ENCODE measurements at places on chromosomes 2 and 18.

DNA sequence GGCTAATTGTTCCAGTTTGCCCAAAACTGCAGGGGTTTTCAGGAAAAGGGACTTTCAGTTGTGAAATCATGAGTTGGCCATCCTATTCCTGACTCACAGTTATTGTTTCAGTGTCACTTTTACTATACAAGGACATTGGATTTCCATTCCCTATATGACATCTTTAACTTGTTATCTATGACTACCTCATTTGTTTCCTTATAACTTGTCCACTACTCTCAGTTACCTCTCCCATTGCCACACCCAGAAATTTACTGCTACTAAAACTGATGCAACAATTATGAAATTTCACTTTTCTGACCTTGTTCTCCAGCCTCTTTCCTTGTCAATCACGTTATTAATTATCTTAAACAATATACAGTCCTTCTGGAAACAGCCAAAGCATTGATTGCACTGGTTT lies 116.5 kb upstream of the ZNF804A start:
- no peak for DNase-seq

GRCh38 chr2:37615804-37616676 lies 55.4 kb downstream of the CDC42EP3 start:
- no peak for DNase-seq

GRCh38 chr2:29014811-29015421 lies 33.8 kb downstream of the TOGARAM2 start:
- DNase-seq = no peak

- DNase-seq = peak; percentile 97
Measured at GRCh38 chr18:3297025-3297984, 35.4 kb downstream of the MYL12B start.

GRCh38 chr2:33475224-33476130 lies 972 bp upstream of the RASGRP3 start:
- peak; percentile 73 for DNase-seq

DNA sequence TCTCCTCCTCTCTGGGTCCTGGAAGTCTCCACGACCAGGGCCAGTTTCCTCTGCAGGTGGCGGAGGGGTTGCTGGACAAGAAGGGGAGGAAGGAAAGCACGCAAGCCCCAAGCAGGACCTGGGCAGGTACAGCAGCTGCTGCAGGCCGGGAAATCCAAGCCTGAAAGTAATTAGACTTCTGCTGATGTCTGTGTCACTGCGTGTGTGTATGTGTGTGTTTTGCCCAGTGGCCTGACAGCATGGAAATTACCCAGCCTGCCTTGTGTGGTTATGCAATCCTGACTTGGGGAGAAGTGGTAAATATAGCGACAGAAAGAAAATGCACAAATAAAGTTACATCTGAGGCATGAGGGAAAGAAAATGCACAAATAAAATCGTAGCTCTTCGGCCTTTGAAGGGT lies 121.8 kb upstream of the ZBTB14 start:
- no peak for DNase-seq

DNA sequence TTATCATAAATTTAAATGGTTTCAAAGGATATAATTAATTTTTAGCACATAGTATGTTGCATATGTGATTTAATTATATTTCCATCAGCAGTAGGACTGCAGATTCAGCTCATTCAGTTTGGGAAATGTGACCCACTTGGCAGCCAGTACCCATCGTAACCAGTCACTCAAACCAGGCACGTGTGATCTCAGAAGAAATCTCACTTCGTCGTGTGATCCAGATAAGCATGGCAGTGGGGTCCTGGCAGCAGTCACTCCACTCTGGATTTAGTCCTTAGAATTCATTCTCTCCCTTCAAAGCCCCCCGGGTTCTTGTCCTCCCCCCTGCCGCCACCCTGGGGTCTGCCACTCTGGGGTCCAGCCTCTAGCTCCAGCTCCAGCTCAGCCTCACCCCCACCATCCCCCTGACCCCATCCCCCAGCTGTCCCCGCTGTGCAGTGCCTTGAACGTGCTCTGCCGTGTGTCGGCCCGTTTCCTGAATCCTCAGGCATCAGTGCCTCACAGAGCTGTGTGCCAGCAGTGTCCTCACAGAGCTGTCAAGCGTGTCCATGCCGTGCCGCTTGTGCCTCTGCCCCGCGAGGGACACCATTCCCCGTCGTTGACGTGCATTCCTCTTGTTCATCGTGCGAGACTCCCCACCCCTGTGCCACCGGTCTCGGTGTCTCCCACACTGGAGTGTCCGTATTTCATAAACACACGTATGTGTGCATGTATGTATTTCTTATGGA lies 34.8 kb downstream of the TRAPPC12 start:
- DNase-seq = no peak

- DNase-seq = no peak
Measured at GRCh38 chr18:56815926-56816325, 164.8 kb downstream of the WDR7 start.

- DNase-seq = no peak
Measured at GRCh38 chr2:49309461-49309860, 155.1 kb upstream of the FSHR start.

DNA sequence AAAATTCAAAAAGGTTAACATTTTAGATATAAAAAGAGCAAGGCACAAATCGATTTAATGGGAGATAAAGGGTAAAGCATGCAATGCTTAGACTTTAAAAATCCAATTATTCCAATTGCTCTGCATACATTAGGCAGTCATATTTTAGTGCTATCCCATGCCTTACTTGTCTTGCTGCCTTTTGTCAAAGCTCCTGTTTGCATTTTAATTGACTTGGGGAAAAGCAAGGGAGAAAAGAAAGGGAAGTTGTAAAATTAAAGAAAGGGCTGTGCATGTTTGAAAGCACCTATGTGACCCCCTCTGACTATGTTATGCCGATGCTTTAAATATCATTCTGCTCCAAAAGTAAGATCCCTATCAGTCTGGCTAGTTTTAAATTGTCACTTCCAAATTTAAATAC lies 193.7 kb upstream of the VWC2L start:
- no peak for DNase-seq

GRCh38 chr2:200042944-200043343 lies 87.6 kb downstream of the MAIP1 start:
- no peak for DNase-seq

DNA sequence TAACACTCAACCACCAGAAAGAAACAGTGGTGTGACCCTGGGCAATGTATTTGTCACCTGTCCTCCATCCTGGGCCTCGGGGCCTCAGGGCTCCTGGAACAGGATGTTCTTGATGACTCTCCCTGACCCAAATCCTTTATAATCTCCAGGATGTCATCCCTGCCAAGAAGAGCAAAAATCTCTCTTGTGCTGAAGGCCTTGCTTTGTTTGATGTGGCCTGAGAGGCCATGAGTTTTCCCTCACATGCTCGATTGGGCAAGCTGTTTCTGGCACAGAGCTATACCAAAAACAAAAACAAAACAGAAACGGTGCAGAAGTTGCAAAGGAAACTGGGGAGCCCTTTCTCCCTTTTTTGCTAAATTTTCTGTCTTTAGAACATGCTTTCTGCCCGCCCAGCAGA lies 35.7 kb upstream of the ST3GAL5 start:
- DNase-seq = no peak

GRCh38 chr2:54271843-54272627 lies 16.0 kb upstream of the TSPYL6 start:
- DNase-seq = no peak

DNA sequence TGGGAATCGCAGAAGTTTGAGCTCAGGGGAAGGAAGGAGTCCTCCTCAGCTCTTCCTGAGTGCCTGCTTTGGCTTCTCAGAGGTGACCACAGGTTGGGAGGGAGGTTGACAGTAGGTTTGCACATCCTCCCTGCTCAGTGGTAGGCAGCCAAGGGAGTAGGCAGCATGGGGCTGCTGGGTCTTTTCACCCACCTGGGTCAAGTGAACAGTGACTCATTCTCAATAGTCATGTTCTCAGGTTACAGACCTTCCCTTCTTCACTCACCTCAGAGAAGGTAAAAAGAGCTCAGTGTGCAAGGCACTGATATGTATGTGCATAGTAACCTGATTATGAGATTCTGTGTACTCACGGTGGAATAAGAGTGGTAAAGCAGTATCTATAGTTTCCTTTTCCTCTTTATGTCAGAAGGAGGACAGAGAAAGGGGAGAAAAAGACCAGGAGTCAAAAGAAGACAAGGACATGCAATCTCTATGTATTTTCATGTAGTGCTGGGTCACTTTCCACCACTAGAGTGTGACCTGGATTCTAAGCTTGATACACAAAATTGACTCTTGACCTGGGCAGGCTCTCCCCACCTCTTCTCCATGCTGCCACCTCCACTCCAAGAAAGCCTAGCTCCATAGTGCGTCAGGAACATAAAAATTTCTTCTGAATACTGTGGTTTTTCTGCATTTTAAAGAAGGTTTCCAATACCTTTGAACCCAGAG lies 36.5 kb upstream of the ASNSD1 start:
- DNase-seq = no peak

DNA sequence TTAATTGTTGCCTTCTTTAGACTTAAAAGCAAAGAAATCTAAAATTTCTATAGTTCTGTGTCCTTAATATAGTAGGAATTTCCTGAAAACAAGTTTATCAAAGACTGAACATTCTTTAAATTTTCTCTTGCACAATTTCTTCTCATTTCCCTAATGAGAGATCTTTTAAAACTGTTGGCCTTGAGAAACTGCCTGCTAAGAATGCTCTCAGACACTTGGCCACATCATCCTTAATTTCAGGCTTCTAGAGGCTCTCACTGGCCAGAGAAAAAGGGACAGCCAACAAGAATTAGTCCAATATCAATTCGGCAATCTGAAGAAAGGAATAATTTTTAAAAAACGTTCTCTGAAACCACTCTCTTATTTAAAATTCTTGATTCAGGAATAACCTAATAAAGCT lies 167.0 kb upstream of the CREB1 start:
- DNase-seq = no peak

DNA sequence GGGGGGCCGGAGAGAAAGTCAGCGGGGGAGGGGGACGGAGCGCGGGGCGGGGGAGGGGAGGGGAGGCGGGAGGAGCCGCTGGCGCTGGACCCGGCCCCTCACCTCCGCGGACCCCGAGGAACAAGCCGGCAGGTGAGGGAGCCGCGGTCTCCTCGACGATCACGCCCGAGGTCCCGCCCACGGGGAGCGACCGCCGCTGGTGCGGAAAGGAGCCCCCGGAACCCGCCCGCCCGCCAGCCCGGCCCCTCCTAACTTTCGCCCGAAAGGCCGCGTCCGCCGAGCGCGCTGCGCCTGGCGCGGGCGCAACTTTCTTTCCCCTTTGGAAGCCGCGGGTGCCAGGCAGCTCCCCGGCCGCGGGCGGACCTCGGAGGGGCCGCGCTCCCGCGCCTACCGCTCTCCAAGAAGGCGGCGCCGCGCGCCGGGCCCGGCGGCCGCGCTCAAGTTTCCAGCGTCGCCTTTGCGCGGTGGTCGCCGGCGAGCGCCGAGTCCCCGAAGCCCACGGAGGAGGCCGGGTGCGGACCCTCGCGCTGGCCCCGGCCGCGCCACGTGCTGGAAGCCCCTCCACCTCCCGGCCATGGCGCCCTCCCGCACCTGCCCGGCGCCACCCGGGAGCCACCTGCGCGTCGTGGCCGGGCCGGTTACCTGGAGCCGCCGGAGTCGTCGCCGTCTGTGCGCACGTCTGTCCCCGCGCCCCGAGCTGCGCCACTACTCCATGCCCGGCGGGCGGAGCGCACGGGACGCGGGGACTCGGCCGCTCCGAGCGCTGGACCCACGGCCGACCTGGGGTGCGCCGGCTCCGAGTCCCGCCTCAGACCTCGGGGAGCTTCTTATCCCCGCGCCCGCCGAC lies at the start of gene ALKAL2:
ALKAL2 (minus strand) TSS at position 181 of the 847 bp plus-strand sequence. CDS start 256 bp downstream, outside the sequence.
- peak; percentile 78 for DNase-seq

GRCh38 chr2:174771631-174772471 lies 7.6 kb upstream of the CHRNA1 start:
- DNase-seq = peak; percentile 30

- no peak for DNase-seq
Measured at GRCh38 chr2:196725882-196726281, 73.6 kb downstream of the GTF3C3 start.

GRCh38 chr18:23173912-23174311 lies 38.6 kb downstream of the CABLES1 start:
- DNase-seq = no peak

DNA sequence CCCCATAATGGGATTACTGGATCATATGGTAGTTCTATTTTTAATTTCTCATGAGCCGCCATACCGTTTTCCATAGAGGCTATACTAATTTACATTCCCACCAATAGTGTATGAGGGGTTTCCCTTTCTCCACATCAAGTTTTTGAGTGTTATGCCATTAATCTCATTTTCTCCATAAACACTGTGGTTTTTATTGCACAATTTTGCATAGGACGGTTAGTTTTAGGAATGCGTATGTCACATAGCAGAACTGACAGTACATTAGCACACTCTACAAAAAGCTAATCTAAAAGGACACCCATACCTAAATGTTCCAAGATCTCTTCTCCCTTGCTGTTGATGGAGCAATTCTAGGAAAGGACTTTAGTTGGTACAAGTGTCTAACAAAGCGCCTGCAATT lies 32.5 kb downstream of the DARS1 start:
- no peak for DNase-seq

DNA sequence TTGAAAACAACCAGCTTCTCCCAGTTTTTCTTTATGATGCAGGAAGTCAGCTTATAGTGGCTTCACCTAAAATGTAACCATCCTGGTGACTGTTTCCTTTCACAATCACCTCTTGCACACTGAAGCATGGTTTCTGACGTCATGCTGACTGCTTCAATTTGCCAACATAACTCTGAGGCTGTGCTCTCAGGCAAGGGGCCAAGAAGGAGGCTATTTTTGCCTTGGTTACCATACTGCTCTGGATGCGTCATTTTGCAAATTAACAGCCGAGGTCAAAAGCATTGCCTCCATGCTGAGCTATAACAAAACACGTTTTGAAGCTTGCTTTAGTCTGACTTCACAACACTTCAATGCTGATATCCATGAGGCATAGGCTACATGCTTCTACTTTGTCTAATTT lies 397.8 kb downstream of the METTL4 start:
- no peak for DNase-seq

- no peak for DNase-seq
Measured at GRCh38 chr18:58726671-58727070, 55.4 kb downstream of the MALT1 start.

DNA sequence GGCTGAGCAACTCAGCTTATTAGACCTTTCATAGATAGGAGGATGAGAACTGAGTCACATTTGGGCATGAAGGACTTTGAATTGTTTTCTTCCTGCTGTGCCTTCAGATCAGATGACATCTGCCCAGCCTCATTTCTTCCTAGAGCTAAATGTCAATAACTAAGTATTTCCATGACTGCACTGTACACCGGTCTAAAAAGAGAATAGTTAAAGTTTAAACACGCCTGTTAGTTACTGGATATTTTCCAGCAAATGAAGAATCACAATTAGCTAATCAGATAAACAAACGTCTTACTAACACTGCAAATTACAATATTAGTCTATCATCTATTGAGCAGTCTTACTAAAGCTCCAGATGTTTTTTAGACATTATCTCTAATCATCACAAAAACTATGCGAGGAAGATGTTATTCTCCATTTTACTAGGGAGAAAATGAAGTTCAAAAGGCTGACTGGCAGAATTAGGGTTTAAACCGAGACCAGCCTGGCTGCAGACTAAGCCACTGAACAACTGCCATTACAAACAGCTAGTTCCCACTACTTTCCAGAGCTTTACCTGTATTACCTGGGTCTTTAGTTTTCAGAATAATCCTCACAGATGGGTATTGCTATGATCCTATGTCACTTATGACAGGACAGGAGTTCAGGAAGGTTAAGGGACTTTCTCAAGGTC lies 69.4 kb upstream of the ZNF397 start:
- no peak for DNase-seq

Data from pancreas (tissue), 10 donors.